ENCODE measurements at places on chromosomes 1 and 21.

GRCh38 chr1:191575746-191576145, 582.5 kb upstream of the RGS18 start:
- no peak for DNase-seq

GRCh38 chr1:218964471-218965185, 209.1 kb upstream of the LYPLAL1 start:
- DNase-seq: no peak

DNA sequence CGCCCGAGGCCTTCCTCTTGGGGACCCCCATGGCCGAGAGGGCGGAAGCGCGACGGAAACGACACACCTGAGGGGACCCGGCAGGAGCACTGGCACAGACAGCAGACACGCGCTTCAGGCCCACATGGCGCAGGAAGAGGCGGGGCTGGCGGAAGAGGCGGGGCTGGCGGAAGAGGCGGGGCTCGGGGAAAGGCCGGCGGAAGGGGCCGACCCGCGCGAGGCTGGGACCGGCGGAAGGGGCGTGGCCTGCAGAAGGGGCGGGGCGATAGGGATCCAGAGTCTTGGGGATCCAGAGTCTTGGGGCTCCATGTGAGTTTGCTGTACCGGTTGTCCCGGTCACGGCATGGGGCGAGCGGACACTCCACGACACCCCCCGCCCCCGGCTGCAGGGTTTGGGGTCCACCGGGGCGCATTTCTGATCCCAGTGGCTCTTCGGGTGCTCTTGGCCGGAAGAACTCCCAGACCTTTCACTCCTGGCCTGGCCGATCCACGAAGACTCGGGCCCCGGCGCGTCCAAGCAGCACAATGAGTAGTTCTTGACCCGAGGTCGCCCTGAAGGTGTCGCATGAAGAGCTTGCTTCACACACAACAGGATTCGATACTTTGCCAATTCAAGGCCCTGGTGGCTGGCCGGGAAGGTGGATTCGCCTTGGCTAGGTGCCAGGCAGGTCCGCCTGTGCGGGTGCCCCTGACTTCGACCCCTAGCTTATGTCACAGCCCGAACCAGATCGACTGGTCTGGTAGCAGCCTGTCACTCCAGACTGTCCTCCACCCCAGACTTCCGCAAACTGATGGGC, at the start of gene URB1:
URB1 (minus strand) TSS at position 133 of the 797 bp plus-strand sequence; CDS start at position 31, 102 bp downstream.
- DNase-seq: peak; percentile 92

DNA sequence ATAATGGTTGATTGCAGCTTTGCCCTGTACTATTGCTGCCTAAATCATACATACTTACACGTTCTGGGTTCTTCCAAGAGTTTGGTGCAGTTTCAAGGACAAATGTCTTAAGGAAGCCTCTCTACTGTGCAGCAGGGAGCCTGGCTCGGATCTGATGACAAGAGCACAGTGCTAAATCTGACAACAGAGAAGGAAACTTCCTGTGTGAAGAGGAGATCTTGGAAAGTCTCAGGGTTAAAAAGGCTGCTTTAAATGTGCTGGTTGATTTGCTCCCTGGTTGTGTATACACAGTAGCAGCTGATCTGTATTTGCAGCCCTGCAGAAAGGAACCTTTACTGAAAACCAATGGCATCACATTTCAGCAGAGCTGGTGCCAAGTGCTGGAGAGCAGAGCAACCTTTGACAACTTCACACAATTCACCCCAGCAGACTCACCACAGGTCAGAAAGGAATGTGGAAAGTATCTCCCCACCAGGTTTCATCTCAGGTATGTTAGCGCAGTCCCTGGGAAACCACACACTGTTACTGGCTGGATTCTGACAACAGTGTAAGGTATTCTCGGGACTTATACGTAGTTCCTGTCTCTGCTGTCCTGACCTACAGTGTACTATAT, 355.0 kb upstream of the ESRRG start:
- peak; percentile 18 for DNase-seq

GRCh38 chr1:186849826-186850225, 21.1 kb downstream of the PLA2G4A start:
- DNase-seq: no peak

- DNase-seq: no peak
Measured at GRCh38 chr1:50562106-50562505, 138.9 kb upstream of the DMRTA2 start.

GRCh38 chr1:221309723-221310122, 430.5 kb downstream of the HLX start:
- no peak for DNase-seq

- DNase-seq: no peak
Measured at GRCh38 chr1:76938304-76938703, 71.0 kb downstream of the ST6GALNAC5 start.

DNA sequence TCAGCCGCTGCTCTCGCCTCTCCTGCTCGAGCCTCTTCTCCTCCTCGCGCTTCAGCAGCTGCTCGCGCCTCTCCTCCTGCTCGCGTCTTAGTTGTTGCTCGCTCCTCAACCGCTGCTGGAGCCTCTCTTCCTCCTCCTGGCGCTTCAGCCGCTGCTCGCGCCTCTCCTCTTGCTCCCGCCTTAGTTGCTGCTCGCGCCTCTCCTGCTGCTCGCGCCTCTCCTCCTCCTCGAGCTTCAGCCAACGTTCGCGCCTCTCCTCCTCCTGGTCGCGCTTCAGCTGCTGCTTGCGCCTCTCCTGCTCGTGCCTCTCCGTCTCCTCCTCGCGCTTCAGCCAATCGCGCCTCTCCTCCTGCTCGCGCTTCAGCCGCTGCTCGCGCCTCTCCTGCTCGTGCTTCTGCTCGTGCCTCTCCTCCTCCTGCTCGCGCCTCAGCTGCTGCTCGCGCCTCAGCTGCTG, 3.7 kb downstream of the TCHH start:
- no peak for DNase-seq

- DNase-seq: no peak
Measured at GRCh38 chr1:154941333-154942013, 5.0 kb upstream of the PMVK start.

GRCh38 chr21:31493350-31493880, 149.4 kb upstream of the TIAM1 start:
- DNase-seq: no peak

DNA sequence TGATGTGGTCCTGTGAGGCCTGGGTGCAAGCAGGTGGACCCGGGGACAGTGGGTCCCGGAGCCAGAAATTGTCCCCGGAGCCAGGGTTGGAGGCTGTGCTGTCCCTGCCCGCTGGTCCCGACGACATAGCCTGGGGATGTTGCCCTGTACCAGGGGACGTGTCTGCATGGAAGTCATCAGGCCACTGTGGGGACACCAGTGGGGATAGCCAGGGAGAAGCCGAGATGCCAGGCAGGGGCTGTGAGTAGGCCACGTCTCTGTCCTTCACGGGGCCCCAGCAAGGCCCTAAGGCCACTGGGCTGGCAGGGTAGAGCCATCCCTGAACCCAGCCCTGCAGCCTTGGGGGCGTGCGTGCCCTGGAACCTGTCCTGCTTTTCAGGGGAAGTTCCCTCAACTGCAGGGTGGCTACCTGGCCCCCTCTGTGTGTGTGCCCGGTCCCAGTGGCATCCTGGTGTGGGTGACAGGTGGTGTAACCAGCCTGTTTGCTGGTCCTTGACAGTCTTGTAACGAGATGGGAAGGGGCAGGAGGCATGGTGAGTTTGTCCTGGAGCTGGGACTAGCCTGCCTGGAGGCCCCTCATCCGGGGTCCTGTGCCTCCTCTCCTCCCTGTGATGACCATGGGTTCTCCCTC, 73.2 kb downstream of the OBSCN start:
- peak; percentile 1 for DNase-seq
